ENCODE measurements at places on chromosomes 7 and 10. TPM values are rescaled to one million over a fixed set of nuclear protein-coding genes. Genes with fewer than 3 reads are reported as not detected.

The LAMB4 gene
- total RNA-seq: 1.1 TPM

The GPER1 gene
- total RNA-seq: 3.0 TPM

The ITIH5 gene
- 0.39 TPM for total RNA-seq

DNA sequence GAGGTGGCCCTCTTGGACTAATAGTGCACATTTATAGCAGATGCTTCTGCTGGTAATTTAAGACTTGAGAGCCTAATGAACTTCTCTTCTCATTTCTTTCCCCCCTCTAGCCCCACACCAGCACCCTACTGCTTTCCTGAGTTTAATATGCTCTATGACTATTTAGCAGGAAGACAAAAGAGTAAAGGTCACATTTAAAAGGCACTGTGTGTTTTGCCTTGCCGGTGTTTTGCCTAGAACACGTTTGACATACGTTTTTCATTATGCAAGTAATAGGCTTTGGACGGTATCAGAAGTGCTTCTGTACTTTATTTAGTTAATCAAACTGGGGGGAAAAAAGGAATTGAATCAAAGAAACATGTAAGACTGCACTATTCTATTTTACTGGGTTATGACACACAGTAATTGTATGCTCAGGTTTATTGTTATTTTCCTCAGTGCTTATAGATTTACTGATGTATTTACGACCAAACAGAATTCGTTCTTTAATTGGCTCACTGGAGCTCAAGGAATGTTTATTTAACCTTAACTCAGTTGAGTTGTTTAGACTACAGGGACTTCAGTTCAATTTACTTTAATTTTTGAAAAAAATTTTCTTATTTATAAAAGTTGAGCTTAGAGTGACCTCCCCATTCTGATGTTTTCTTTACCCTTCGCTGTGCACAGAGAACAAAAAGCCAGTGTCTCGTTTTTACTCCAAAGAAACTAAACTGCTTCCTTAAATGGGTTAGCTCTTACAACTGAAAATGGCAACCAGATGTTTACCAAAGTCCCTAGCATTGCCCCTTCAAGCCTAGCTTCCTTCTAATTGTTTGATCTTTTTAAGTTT is 35.4 kb downstream of the CPED1 start:
- peaks cover 56% of the 10 kb centered on the region for H3K4me1 ChIP-seq
- H3K4me3 ChIP-seq: peak overlapping the region; percentile 34
- H3K36me3 ChIP-seq: no peaks in the 10 kb centered on the region
- H3K27me3 ChIP-seq: no peaks in the 10 kb centered on the region
- no peak for DNase-seq

DNA sequence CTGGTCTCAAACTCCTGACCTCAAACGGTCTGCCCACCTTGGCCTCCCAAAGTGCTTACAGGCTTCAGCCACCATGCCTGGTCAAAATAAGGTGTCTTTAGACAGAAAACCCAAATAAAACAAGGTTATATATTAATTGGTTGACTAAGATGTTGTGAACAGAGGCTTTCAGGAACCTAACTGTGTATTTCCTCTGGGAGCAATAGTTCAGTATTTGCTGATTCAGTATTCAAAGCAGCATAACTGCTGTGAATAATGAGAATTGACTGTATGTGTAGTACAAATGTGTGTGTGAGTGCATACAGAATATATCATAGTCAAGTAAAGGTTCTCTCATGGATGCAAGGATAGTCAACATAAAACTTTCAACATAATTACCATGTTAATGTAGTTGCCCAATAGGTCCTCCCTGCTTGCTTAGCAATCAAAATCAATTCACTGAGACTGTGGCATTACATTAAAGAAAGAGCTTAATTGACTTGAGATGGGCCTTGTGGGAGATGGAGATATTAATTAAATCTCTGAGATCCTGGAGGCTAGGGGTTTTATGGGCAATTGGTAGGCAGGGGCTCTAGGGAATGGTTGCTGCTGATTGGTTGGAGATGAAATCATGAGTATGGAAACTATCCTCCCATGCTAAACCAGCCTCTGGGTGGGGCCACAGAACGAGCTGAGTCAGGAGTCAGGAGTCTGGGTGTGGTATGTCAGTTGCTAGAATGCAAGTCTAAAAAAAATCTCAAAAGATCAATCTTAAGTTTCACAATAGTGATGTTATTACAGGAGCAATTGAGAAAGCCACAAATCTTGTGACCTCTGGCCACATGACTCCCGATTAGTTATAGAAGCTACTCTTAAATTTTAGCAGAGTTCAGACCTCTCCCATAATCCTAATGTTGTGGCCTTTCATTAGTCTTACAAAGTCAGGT is 162.7 kb downstream of the AKR1D1 start:
- peaks cover 11% of the 10 kb centered on the region for H3K4me1 ChIP-seq
- no peak overlapping the region for H3K27ac ChIP-seq
- no peak overlapping the region for H3K4me3 ChIP-seq
- no peaks in the 10 kb centered on the region for H3K36me3 ChIP-seq

DNA sequence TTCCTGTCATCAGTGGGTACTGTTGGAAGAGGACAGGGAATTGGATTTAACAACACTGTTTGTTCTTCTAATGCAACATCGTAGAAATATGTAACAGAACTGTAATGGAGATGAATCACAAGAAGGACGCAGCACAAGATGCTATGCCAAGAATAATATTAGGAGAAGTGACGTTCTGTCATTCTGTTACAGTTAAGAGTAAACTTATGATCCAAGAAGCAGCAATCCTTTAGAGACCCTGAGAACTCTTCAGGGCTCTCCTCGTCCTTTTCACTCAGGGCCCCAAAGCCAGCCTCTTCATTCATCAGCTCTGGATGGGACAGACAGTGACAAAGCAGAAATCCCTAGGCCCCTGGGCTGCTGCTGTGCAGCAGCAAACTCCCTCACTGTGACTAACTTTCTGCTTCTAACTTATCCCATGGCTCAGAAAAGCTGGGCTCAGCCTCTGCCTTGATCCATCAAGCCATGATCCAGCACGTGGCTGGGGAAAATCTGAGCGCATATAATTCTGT is 8.7 kb upstream of the IL6 start:
- H3K4me1 ChIP-seq: peaks cover 34% of the 10 kb centered on the region
- DNase-seq: no peak
- H3K4me3 ChIP-seq: no peak overlapping the region
- H3K27me3 ChIP-seq: no peaks in the 10 kb centered on the region
